ENCODE measurements at places on chromosomes 3 and 15.

- DNase-seq, result no peak
Measured at GRCh38 chr3:4474683-4475490, 7.8 kb upstream of the SUMF1 start.

- DNase-seq, result no peak
Measured at GRCh38 chr3:72259755-72260587, 475.0 kb upstream of the PROK2 start.

- DNase-seq, result no peak
Measured at GRCh38 chr3:169744366-169745054, 20.4 kb downstream of the TERC start.

- no peak for DNase-seq
Measured at GRCh38 chr15:60563066-60563465, 84.1 kb upstream of the ICE2 start.

GRCh38 chr15:89170364-89170763, 51.0 kb downstream of the RLBP1 start:
- no peak for DNase-seq

DNA sequence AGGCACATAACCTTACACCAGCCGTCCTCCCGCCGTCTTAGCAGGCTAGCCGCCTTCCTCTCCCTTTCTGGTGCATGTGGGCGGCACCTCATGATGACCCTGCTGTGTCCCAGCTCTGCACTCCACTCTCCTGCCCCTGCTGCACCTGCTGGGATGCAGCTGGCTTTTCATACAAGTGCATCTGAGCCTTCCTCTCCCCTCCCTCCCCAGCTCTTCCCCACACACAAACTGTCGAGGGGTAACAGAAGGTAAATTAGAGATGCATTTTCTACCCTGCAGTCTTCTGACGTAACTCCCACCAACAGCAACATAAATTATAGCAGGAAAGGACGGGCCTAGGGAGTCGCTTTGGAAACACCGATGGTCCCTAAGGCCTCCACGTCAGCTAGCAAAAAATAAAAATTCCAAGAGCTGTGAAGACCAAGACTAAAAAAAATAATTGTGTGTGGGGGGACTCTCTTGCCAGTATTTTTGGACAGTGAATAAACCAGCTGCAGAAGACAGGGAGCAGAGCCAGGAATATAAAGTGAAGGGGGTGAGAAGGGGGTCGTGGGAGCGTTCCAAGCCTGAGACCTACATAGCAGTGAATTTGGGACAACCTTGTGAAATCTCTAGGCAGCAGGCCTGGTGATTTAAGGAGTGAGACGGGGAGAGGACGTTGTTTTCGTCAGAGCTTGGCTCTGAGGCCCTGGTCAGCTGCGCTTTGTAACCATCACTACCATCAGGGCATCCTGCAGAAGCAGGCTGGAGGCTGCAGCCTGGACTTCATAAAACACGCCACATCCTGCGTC, 216.2 kb downstream of the ADAMTS17 start:
- DNase-seq, result no peak

DNA sequence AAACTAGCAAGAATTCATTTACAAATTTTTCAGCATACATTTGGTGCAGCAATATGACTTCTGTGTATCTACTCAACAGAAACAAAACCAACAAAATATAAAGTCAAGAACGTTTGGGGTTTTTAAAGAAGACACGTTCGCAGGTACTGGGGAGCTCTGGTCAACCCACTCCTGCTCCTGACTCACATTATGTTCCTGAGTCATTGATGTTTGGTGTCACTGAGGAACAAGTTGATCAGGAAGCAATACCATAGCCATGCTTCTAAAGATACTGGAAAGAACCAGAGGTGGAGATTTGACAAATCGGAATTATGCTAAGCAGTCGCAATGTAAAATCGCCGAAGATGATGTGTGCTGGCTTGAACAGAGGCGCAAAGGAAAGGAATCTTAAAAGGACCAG, 22.0 kb downstream of the SLC4A7 start:
- no peak for DNase-seq

GRCh38 chr15:29029651-29030195, 143.9 kb downstream of the APBA2 start:
- DNase-seq, result no peak

GRCh38 chr15:44193651-44194322, 1.3 kb downstream of the FRMD5 start:
- DNase-seq, result no peak

DNA sequence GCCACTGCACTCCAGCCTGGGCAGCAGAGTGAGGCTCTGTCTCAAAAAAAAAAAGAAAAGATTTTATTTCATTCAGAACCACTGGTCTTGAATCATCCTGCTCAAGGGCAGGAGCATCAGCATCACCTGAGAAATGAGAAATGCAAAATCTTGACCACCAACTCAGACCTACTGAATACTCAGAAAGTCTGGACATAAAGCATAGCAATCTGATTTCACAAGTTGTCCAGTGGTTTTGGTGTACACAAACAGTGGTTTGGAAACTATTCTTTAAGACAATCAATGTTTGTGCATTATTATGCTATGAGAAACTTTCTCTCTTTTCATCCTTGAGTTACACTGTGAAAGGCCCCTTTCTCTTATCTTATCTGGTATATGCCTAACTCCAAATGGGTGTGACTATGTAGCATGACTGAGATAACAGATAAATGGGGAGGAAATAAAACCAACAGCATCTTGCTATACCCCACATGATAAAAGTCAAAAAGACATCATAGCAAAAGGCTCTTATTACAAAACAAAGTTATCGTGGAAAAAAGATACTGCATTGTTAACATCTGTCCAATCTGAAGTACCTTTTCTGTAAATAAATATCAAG, 174.2 kb upstream of the STT3B start:
- no peak for DNase-seq

DNA sequence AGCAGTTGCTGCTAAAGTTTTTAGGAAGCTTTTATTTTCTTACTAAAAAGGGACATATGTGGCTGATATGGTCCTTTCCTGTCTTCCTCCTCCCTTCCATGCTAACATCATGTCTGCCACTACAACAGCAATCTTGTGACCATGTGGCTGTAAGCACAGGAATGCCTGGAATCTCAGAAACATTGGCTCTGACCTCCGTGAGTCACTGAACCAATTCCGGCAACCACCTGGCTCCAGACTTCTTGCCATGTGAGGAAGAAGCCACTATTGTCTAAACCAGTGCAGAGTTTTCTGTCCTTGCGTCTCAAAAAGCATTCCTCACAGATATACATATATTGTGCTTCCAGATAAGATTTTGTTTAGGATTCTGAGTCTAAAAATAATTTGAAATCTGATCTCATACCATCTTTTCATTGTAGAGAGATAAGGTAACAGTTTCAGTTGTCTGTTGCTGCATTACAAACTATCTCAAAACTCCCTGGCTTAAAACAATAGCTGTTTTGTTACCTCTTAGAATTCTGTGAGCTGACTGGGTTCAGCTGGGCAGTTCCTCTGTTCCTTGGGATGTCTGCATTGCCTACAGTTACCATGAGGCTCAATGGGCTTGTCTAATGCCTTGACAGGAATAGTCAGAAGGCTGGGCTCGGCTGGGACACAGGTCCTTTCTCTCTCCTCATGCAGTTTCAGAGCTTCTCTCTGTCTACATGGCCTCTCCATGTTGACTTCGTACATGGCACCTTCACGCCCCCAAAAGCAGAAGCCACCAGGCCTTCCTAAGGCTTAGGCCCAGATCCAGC, 77.3 kb upstream of the MAGI1 start:
- no peak for DNase-seq

- no peak for DNase-seq
Measured at GRCh38 chr3:102885289-102885688, 450.5 kb downstream of the ZPLD1 start.

DNA sequence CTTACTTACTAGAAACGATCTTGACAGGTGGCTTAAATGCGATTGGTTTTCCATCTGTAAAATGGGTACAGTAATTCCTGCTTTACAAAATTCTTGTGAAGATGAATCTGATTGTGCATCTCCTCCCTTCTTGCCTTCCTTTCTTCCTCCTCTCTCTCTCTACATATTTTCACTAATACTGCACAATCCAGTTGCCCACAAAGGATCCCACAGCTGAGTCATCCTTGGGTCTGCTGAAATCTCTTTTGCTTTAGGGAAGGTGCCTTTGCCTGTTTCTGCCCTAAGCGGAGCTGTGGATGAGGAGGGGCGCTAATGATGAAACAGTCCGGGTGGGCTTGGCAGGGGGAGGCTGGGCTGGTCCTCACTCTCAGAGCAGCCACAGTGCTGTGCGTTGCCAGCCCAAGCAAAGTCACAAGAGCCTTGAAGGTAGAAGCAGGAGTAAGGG, 46.1 kb downstream of the AMOTL2 start:
- DNase-seq, result no peak

GRCh38 chr15:56339594-56339993, 25.6 kb upstream of the TEX9 start:
- DNase-seq, result no peak

DNA sequence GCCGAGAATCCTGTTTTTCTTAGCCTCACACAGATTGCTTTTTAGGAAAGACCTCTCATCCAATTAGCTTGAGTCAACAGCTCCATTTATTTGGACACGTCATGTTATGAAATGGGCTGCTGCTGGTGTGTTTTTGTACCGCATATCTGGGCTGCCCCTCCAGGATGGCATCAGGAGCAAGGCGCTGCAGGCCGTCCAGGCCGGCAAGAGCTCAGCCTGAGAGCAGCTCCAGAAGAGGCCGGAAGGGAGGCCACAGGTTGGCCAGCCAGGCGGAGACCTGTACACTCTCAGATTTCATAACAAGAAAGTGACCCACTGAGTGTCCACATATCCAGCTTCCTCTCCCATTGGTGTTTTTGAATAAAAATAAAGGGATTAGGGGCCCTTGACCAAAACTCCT, 28.3 kb downstream of the FOXL2NB start:
- DNase-seq, result no peak

DNA sequence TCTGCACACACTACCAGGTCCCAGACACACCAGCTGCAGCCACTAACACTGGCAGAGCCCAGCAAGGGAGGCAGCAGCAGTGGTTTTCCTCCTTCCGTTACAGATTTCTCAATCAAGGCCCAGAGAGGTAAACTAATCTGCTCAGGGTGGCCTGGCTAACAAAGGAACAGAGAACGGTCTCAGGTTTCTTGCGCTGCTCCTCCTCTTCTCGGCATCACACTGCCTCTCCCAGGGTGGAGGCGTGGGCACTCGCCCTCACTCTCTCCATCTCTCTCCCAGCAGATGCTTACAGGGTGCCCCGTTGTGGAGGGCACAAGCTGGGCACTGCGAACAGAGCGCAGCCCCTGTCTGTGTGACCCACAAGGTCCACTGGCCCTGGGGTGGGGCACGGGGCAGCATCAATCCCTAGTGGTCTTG, 228.7 kb downstream of the VPS13C start:
- no peak for DNase-seq

- no peak for DNase-seq
Measured at GRCh38 chr15:45137703-45138102, 7.9 kb downstream of the DUOX1 start.

DNA sequence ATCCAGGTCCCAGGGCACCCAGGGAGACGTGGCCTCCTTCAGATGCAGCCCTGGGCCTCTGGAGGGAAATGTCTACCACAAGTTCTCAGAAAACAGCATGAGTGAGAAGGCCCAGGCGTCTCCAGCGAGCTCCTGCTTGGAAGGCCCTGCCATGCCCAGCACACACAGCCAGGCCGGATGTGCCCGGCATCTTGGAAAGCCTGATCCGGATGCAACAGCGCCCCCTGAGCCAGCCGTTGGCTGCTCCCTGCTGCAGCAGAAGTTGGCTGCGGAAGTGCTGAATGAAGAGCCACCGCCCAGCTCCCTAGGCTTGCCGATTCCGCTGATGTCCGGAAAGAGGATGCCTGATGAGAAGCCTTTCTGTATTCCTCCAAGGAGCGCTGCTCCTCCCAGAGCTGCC, 856 bp downstream of the NPAP1 start:
- DNase-seq, result no peak

GRCh38 chr3:174538151-174538550, 321.0 kb upstream of the NAALADL2 start:
- no peak for DNase-seq

GRCh38 chr3:7211740-7212139, 350.8 kb downstream of the GRM7 start:
- no peak for DNase-seq

DNA sequence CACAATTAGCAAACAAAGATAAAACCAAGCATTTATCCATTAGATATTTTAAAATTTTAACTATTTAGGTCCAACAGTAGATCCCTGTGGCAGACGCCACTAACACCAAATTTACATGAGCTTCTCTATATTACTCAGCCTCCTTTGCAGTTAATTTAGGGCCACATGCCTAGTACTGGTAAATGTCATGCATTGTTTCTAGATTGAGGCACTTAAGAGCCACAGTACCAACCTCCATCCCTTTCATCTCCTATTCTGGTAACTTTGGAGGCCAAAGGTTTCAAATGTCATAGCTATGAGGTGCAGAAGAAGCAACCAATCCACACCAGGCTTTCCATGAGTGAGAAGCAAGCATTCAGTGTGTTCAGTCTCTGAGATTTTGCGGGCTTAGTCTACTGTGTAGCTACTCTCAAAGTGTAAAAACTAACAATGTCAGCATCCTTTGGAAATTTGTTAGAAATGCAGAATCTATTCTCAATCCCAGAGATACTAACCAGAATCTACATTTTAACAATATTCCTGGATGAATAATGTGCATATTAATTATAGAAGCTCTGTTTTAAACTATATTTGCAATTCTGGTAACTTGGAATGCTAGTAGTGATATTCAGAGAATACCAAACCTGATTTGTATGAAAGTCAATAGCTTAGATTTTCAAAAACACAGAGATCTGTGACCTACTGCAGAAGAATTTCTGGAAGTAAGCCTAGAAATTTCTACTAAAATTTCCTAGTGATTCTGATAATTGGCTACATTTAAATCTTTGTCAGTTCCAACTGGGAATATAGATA, 206.3 kb upstream of the CD96 start:
- DNase-seq, result no peak

DNA sequence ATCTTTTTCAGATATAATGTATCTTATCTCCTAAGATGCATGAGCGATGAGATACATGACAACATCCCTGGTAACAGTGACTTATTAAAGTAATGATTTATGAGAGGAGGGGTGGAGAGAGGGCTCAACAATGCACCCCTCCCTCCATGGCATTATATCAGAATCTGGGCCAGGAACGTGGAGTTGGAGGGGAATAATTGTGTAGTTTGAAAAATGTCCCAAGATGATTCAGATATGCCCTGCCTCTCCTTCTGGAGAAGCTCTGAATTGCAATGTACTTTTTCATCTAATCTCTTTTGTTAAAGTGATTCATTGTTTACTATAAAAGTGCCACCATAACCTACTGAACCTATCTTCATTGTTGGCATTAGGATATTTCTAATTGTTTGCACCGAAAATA, 86.5 kb downstream of the FRMD4B start:
- no peak for DNase-seq

- no peak for DNase-seq
Measured at GRCh38 chr15:57607570-57608000, 15.9 kb downstream of the MYZAP start.

All from stimulated activated CD4-positive, alpha-beta T cell treated with anti-CD3 and anti-CD28 coated beads, Interleukin-15, amount 100 ng/mL, for 1 hour (primary cell).